Activated T-helper 1 cell treated with Interleukin-2 at 50 U/mL for 16 hours (primary cell): ENCODE measurements at places on chromosomes 1 and 21.
A peak's percentile ranks its signal among the peaks of the same experiment; 100 is the strongest.

GRCh38 chr1:161182214-161182613, 4.9 kb upstream of the B4GALT3 start:
- DNase-seq = peak; percentile 41

- no peak for DNase-seq
These were observed 450 bp downstream of the SDE2 start for GRCh38 chr1:225998560-225999226.

GRCh38 chr21:46183910-46184624, at the start of gene SPATC1L:
Gene SPATC1L (minus strand): TSS chr21:46184459. CDS start chr21:46182816, 1,643 bp downstream.
- peak; percentile 20 for DNase-seq

- no peak for DNase-seq
These were observed 176.8 kb downstream of the LMO4 start for GRCh38 chr1:87505391-87505983.

- no peak for DNase-seq
These were observed 40.4 kb upstream of the RPL11 start for GRCh38 chr1:23651069-23651808.

DNA sequence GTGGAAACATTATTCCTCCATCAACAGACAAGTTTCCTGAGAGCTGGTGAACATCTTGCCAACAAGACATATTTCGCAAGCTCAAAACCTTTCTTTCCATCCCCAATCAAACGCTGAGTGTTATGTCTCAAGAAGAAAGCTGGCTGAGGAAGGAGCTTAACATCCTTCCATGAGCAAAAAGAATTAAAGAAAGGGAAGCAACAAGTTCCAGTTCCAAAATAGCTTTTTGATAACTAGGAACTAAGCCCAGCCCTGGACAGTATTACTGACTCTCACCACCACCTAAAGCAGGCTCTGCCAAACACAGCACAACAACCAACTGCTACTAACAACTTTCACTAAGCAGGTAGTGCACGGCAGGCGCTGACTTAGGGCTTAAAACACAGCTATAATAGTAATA, 50.2 kb downstream of the CAPZB start:
- no peak for DNase-seq

DNA sequence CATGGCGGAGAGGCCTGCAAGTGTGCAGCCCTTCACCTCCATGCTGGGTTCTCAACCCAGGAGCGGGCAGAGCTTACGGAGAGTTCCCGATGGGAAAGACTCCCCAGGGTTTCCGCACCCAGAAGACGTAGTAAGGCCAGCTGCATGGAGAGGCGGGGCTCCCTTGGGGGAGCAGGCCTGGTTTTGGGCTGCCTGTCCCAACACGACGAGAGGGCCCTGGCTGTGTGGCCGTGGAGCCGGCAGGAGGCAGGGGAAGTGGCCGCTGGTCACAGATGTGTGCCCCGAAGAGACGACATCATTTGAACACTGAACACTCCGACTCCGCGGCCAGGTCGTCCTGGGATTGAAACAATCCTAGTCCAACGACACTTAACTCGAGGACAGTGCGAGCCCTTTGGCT, 57.0 kb downstream of the MORN1 start:
- DNase-seq = no peak

DNA sequence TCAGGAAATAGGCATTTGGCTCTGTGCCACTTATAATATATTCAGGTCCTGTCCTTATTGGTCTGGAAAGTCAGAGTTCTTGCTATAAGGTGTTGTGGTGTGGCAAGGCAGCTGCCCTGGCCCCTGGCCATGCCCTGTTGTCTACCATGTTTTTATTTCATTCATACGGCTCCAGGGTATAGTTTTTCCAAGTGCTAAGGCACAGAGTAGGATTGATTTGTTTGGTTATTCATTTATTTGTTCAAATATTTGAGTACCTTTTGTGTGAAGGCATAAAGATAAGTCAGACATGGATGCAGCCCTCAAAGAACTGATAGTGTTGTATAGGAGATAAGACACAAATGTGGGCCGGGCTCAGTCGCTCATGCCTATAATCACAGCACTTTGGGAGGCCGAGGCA, 10.1 kb downstream of the ZBTB8B start:
- DNase-seq = no peak

DNA sequence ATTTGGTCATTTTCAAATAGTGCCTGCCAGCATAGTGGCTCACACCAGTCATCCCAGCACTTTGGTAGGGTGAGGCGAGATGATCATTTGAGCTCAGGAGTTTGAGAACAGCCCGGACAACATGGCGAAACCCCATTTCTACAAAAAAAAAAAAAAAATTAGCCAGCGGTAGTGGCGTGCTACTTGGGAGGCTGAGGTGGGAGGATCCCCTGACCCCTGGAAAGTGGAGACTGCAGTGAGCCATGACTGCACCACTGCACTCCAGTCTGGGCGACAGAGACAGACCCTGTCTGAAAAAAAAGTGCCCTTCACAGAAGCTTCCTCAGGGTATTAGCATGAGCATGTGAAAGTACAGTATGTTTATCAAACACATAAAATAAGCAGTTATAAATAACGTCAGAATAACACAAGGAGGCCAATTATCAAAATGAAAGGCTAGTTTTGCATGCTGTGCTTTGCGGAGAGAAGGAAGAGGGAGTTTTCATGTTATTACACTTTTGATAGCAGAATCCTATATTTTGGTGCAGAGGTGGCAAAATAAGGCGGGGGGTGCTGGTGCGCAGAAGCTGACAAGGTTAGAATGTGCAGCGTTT, 781 bp upstream of the METTL13 start:
- no peak for DNase-seq

DNA sequence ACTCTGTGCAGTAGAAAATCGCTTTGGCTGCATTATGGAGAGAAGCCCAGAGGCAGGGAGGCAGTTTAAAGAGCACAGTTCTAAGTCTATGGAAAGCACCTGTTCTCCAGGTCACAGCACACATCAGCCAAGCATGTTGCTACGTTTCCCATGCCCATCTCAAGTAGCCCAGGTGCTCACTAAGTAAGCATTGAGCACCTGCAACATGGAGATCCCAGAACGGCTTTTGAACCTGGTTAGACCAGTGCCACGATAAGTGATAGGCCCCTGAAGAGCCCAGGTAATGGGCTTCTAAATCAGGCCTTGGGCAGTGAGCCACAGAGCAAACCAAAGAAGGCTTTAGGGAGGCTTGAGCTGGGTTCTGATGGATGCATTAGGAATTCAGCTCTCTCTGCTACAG, 186.2 kb downstream of the C1orf94 start:
- DNase-seq = no peak

DNA sequence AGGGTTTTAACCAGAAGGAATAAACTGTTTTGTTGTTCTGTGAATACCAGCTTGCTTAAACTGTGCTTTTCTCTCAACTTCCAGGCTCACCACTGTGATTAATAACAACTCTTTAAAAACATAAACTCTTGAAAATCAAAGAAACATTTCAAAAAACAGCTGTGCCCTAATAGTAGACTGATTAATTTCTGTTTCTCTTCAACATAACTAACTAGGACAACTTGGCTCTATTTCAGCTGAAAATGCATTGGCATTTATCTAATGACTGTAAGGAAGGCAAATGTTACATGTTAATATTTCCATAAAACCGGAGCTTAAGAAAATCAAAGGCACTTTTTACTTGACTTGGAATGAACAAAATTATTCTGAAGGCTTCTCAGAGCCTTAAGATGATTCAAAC, 656.1 kb upstream of the NEGR1 start:
- DNase-seq = no peak

DNA sequence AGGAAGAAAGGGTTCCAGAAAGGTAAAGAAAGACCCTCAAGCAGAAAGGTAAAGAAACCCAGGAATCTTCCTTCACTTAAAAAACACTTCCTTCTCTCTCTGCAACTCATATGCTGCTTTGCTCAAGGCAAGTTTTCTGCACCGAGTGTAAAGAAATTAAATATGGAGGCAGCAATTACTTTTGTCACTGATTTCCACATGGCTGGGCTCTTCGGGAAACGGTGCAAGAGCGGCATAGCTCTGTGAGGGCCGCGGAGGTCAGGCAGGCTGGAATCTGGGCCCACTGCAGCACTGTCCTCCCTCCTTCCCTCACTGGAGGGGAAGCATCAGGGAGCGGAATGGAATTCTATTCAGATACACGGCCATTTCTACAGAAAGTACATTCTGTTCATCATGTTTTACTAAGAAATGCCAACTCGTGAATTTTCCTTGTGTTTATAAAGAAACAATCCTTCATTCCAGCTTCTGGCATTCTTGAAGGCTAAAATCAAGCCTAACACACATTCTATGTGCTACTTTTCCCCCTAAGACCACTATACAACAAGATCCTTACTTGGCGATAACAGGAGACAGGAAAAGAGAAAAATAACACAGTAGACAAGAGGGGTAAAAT, 212.2 kb downstream of the SIPA1L2 start:
- DNase-seq = no peak

GRCh38 chr1:7107109-7107830, 322.0 kb downstream of the CAMTA1 start:
- DNase-seq = no peak

- no peak for DNase-seq
These were observed 182.9 kb upstream of the FGGY start for GRCh38 chr1:59113876-59114457.

DNA sequence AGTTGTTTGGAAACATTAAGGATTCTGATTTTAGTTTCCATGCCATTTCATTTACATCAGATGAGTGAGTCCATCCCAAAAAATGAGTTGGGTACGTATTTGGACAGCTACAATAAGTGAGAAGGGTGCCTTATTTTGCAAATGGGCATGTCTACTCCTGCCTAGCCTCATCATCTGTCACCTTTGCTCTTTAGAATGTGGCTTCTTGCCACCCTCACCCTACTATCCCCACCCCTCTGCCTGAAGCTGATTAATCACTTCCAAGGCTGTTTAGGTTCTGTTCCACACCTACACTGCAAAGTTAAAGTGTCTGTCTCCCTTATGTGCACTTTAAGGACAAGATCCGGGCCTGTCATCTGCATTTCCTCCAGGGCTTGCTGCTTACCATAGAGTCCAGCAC, 61.2 kb downstream of the ST6GALNAC5 start:
- DNase-seq = no peak

DNA sequence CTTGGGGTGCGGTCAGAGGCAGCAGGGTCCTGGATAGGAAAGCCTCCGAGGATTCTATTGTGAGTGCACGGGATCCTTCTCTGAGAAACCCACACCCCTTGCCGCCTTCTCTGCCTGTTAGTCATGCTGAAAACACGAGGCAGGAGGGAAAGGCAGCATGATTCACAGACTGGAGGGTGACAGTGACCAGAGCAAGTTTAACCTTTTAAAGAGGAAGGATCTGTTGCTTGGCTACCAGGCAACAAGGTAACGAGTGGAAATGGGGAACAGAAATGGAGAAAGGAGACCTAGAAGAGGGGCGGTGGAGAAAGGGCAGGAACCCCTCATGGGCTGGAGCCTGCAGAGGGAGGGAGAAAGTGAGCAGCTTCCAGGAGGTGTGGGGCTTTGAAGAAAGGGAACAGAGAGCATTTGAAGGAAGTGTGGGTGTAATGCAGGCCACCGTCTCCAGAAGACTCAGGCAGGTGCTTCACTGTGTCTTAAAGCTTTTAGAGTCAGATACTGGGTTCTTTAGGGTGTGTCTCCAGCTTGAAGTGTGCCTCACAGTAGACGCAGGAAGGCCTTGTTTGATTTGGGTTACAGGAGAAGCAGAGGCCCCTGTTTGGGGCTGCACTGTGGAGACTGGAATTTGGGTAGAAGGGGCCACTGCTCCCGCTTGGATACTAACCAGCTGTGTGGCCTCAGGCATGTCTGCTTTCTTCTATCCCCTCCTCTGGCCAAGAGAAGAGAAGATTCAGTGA, 19.1 kb downstream of the OPTC start:
- DNase-seq = no peak

DNA sequence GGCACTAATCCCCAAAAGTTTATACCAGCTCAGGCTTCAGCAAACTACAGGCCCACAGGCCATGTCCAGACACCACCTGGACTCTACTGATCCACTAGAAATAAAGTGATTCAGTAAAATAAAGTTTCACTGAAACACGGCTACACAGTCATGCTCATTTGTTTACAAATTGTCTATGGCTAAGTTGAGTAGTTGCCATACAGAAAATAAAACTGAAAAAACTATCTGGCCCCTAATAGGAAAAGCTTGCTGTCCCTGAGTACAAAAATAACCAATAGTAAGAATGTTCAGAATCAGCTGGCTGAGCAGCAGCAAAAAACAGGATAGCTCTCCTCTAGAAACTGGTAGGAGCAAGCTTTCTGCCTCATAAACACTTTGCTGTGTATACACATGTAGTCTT, 221.5 kb downstream of the RERE start:
- no peak for DNase-seq

GRCh38 chr21:39217356-39218081, 34.3 kb upstream of the PSMG1 start:
- no peak for DNase-seq

DNA sequence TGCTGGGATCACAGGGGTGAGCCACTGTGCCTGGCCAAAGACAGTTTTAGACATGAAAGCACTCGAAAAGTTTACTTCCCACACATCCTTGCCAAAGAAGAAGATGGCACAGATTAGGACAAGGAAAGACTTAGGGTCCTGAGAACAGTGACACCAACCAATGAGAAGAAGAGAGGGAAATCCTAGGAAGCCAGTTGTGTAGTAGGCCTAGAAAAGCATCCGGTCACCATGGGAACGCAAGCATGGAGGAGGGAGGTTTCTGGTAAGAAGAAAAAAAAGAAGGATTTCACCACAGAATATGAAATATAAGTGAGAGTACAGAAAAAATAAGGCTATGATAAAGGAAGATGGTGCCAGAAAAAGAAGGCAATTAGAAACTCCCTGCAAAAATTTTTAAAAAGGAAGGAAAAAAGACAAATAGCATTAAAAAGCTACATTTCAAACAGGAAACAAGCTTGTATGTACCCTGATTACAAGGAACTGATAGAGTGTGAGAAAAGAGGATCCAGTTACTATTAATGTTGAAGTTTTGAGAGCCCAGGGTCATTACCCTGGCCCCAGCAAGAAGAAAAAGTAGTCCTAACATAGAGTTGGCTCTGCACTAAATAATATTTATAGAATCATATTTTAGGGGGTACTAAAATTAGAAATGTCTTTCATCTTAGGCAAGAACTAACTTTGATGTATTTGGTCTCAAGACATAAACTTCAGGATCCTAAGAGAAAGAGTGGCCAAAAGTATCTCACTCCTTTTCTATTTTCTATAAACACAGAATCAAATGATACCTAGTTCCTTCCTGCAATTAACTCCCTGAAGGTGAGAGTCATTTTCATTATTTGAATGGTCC, 16.1 kb downstream of the DIPK1A start:
- DNase-seq = no peak

DNA sequence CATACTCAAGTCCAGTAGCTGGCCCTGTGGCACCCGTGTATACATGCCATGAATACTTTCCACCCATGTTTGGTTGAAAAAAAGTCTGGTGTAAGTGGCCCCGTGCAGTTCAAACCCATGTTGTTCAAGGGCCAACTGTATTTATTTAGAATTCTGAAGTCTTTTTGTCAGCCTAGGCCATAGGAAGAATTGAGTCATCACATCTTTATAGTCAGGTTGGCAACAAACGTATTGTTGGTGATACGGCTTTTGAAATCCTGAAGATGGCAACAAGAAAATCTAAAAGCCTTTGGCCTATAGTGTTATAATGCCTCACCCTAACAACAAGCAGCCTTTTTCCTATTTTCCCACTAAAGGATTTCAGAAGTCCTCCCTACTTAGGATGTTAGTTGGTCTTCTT, 363.6 kb downstream of the PLPP3 start:
- DNase-seq = no peak

- no peak for DNase-seq
These were observed 37.4 kb upstream of the C1orf198 start for GRCh38 chr1:230905733-230906132.

GRCh38 chr1:62265956-62266935, 53.0 kb downstream of the KANK4 start:
- DNase-seq = no peak
